ENCODE measurements at places on chromosomes 2 and 18.

- DNase-seq, result no peak
Measured at GRCh38 chr2:217527590-217528202, 475.1 kb downstream of the TNS1 start.

GRCh38 chr2:203798296-203799087, 69.1 kb upstream of the CTLA4 start:
- no peak for DNase-seq

GRCh38 chr18:34809451-34810072, 99.5 kb downstream of the DTNA start:
- DNase-seq, result no peak

DNA sequence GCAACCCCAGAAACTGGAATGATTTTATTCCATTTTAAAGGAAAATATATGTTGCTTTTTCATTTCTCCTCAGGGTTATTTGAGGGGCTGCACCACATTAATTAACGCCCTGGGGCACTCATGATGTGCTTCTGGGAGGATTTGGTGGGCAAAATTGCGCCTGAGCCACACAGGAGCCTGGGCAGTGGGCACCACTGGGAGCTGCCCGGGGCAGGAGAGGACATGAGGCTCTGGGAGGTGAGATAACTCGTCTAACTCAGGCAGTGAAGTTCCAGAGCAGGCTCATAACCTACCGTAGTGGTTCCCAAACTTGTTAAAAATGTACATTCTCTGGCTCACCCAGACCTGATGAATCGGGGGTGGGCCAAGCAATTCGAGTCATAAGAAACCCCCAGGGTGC, 68.3 kb downstream of the EDAR start:
- DNase-seq, result no peak

DNA sequence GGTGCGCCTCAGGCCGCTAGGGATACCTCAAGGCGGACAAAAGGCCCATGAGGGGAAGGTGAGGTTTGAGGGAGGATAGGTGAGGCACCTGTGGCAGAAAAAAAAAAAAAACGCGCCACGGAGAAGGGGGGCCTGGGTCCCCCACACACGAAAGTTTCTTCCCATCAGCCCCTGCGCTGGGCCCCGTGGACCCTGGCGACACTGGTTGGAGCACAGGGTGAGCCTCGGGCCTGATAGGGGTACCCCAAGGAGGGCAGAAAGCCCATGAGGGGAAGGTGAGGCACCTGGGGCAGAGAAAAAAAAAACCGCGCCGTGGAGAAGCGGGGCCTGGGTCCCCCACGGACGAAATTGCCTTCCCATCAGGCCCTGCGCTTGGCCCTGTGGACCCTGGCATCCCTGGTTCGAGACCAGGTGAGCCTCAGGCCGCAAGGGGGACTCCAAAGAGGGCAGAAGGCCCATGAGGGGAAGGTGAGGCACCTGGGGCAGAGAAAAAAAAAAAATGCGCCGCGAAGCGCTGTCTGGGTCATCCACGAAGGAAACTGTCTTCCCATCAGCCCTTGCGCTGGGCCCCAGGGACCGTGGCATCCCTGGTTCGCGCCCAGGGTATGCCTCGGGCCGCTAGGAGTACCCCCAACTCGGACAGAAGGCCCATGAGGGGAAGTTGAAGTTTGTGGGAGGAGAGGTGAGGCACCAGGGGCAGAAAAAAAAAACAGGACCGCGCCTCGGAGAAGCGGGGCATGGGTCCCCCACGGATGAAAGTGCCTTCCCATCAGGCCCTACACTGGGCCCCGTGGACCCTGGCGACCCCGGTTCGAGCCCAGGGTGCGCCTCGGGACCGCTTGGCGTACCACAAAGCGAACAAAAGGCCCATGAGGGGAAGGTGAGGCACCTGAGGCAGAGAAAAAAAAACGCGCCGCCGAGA, 226.2 kb downstream of the CCDC74A start:
- DNase-seq, result no peak

GRCh38 chr18:63236921-63237846, 82.4 kb downstream of the BCL2 start:
- no peak for DNase-seq

- DNase-seq, result no peak
Measured at GRCh38 chr2:141280037-141280436, 850.8 kb downstream of the LRP1B start.

- DNase-seq, result peak; percentile 18
Measured at GRCh38 chr2:156327835-156328695, 4.5 kb downstream of the NR4A2 start.

DNA sequence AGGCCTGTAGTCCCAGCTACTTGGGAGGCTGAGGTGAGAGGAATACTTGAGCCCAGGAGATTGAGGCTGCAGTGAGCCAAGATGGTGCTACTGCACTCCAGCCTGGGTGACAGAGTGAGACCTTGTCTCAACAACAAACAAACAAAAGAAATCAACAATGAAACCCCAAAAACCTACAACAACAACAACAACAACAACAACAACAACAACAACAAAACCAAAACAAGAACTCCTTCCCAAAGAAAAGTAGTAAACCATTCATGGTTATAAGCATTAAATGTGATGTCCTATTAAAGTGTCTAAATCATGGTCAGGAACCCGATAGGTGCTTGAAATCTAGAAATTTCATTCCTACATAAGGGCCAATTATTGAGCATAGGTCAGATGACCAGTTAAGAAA, 13.5 kb upstream of the IL1R1 start:
- DNase-seq, result no peak
